ENCODE measurements at places on chromosomes 16 and 17.
A peak's percentile ranks its signal among the peaks of the same experiment; 100 is the strongest.

GRCh38 chr17:63314761-63315160, 131.3 kb downstream of the CYB561 start:
- DNase-seq = no peak

- DNase-seq = no peak
Measured at GRCh38 chr17:30091121-30091670, 25.4 kb upstream of the NSRP1 start.

DNA sequence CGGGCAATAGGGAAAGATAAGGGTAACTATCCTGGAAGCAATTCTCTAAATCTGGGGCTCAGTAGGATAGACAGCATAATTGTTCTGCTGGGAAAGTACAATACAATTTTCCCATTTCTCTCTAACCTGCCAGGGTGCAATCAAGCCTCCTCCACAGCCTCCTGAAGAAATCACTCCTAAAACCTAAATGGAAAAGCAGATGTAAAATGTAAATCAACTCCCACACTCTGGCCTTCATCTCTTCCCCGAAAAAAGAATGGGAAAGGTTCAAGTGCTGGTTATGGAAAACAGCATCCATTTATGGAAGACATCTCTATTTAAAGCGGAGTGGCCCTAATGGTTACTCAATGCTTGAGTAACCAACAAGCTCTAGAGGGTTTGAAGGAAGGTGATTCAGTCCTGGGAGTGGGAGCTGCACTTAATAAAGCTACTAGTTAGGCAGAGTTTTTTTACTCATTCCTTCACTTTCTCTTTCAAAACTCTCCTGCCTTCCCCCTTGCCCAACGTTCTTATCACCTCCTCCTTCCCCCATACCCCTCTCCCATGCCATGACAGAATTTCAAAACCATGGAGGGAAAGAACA, 5.1 kb downstream of the MMD start:
- no peak for DNase-seq

- no peak for DNase-seq
Measured at GRCh38 chr17:51946311-51946710, 212.2 kb downstream of the CA10 start.

- DNase-seq = no peak
Measured at GRCh38 chr17:42163113-42163512, 8.3 kb upstream of the RAB5C start.

- DNase-seq = no peak
Measured at GRCh38 chr17:1078831-1079561, 82.1 kb downstream of the TIMM22 start.

- DNase-seq = no peak
Measured at GRCh38 chr16:19830902-19831560, 53.6 kb downstream of the GPRC5B start.

GRCh38 chr17:34858591-34859565, 102.4 kb downstream of the CCT6B start:
- DNase-seq = no peak

DNA sequence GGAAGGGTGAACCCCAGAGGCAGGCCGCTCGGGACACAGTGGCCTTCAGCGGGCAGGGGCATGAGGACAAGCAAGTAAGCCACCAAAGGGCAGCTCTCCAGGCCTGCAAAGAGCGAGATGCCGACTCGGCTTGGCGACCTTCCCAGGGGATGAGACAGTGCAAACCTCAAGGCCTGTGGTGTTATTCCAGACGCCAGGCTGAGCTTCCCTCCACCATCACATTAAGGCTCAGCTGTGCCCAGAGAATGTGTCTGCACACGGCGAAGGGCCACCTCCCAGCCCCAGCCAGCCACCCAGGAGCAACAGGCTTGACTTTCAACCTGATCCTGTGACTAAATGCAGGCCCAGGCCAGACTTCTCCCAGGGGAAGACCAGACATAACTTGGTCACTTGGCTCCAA, 251.4 kb downstream of the SOX9 start:
- no peak for DNase-seq

- no peak for DNase-seq
Measured at GRCh38 chr17:8354236-8354635, 14.6 kb downstream of the ODF4 start.

GRCh38 chr16:29815032-29815721, 775 bp upstream of the PAGR1 start:
- DNase-seq = no peak

DNA sequence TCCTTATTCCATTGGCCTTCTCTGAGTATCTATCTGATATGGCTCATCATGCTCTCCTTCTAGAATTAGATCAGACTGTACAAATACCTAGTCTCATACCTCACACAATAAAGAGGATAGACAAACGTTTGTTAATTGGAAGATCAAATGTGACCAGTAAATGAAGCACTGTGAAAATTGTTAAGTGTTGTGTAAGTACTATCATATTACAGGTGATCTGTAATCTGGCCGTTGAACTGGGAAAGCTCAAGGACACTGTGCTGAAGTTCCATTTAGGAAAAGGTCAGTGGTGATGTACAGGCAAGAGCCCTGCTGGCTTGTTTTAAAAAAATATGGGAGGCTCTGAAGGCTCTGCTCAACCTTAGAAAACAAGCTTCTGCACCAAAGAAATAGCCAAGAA, 38.5 kb upstream of the CORO6 start:
- DNase-seq = no peak

- DNase-seq = no peak
Measured at GRCh38 chr16:54883358-54883757, 47.3 kb upstream of the IRX5 start.

DNA sequence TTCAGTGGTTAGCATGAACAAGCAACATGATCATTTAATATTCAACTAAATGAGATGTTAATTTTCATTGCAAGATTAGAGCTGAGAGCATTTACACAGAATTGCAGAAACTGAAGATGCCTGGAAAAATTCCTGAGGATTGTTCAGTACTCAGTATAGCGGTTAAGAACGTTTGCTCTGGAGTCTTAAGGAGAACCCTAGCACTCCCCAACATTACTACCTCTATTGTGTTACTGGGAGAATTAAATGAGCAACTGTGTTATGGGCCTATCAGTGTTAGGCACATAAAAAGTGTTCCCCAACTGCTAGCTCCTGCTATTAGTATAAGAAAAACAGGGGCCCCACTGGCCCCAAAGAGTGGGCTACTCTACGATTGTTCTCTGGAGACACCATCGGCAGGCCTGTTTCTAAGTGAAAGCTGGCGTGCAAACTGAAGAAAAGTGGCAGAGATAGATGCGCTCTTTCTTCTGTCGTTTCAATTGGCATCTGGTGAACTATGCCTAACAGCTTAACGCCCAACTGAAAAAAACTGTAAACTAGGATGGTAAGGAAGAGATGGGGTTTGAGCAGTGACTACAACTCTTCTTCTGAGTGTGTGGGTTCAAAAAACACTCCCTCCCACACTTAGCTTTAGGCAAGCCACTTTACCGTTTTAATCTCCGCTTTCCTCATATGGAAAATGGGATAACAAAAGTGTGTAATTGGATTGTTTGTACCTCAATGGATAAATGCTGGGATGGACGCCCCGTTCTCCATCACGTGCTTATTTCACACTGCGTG, 1.3 kb downstream of the CDR2 start:
- no peak for DNase-seq

- no peak for DNase-seq
Measured at GRCh38 chr17:59406808-59407381, 75.4 kb downstream of the YPEL2 start.

- peak; percentile 3 for DNase-seq
Measured at GRCh38 chr17:58703137-58703915, 10.9 kb downstream of the RAD51C start.

GRCh38 chr16:17083628-17084027, 387.1 kb downstream of the XYLT1 start:
- no peak for DNase-seq

- no peak for DNase-seq
Measured at GRCh38 chr17:1089915-1090314, 89.9 kb downstream of the ABR start.

GRCh38 chr17:50144845-50145531, 5.5 kb downstream of the PPP1R9B start:
- no peak for DNase-seq

GRCh38 chr16:3149193-3149530, 14.3 kb downstream of the ZNF213 start:
- no peak for DNase-seq

DNA sequence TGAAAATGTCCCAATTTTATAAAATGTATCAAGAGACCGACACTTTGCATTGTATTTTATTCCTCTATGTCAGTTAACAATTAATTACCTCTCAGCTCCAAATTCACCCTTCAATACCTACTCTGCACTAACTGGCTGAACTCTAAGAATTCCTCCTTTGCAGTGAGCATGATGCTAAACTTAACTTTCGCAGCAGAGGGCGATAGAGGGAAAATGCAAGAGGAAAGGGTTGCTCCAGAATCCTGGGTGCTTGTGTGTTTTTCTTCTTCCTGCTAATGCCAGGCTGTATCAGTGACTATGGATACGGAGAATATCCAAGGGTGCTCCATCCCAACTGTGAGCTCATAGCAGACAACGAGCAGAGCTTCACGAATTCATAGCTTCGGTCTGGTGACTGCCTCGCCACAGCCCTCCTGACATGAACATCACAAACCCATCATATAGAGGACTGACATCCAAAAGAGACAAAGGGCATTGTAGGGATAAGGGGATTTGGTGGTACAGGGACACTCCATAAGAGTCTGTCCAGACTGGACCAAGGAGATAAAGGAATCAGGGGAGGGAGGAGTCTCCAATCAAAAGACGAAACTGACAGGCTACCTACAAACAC, 172.9 kb downstream of the STX8 start:
- no peak for DNase-seq

DNA sequence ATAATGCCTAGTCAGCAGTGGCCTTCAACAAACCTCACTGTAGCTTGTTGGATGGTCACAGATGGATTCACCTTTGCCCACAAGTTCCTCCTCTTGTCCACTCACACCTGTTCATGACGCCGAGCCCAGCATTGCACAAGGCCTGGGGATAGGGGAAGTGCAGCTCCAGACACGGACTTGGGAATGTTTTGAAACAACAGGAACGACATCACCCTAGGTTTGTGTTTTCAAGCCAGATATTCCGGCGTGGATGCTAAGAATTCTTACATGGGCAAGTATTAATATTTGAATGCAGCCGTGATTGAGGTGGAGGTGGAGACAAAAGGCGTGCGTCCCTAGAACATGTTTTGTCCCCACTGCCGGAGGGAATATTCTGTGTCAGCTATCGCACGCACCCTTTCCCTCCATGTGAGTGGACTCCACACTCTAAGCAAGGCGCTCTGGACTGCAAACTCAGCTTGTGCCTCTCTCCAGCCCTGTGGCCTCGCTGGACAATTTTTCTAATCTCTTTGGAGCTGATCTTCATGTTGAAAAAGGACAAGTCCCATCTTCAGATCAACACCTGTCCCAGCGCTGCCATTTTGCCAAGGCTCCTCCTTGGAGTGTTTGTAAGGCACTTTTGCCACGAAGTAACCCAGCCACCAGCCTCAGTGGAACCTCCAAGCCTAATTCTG, 2.0 kb upstream of the BANP start:
- DNase-seq = no peak

- no peak for DNase-seq
Measured at GRCh38 chr17:6695051-6695450, 18.1 kb downstream of the SLC13A5 start.
